ENCODE measurements at places on chromosomes 5 and 9.

DNA sequence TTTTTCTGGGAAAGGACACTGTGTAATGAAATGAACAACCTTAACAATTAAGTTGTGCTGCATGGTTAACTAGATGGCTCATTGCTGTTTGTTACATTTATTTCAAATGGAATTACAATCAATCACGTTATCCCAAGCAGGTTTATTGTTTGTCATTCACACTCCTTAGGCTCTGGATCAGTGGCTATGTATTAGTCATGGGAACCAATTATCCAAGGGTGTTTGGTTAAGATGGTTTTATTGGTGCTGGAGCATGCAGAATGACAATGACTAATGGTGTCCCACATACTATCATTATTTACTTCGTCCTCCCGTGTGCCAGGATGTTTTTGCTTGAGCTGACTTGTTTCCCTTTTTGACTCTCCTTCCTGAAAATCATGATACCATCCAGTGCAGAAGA lies 10.6 kb upstream of the TRPC7 start:
- DNase-seq = no peak

GRCh38 chr5:154196281-154196680 lies 5.7 kb downstream of the GALNT10 start:
- DNase-seq = no peak

- DNase-seq = no peak
Measured at GRCh38 chr9:134037641-134038040, 12.4 kb downstream of the BRD3OS start.

- no peak for DNase-seq
Measured at GRCh38 chr5:181100121-181100875, 30.7 kb downstream of the OR2V1 start.

DNA sequence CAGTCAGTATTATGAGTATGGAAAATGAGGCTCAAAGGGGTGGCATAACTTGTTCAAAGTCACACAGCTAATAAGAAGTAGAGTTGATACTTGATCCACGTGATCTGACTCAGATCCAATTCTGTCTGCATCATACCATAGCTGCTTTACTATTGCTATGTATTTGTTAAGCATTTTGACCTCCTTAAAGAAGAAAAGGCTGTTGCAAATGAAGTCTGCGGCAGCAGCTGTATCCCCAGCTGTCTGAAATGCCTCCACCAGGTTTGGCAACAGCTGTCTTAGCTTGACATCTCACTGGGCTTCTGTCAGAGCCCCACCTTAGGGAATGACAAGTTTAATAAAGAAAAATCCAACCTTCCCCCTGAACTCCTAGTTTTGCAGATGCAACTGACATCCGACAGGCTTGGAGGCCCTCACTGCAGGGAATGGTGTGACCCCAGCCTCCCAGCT lies 75.6 kb upstream of the SLC44A1 start:
- no peak for DNase-seq

GRCh38 chr5:178399701-178400095 lies 167.1 kb upstream of the PHYKPL start:
- DNase-seq = no peak

GRCh38 chr9:14538526-14538925 lies 154.7 kb downstream of the ZDHHC21 start:
- DNase-seq = no peak

GRCh38 chr9:110820381-110820780 lies 151.8 kb downstream of the MUSK start:
- no peak for DNase-seq

GRCh38 chr9:136251264-136252115 lies 5.9 kb upstream of the QSOX2 start:
- DNase-seq = no peak

GRCh38 chr5:178785999-178786398 lies 55.5 kb upstream of the ZNF354A start:
- DNase-seq = no peak

DNA sequence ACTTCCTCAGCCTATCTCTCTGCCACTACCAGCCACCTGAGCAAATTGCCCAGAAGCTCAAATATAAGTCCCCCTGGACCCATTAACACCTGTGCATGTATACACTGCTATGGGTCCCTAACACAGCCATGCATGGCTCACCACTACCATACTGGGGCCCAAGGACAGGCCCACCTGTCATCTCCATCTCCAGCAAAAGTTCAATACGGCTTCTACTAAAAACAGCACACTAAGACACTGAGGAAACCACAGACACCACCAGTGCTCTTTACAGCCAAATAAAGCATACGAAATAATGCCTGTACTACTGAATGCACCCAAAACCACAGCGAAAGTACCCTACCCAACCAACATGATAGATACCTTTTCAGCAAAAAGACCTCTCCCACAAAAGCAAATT lies 85.6 kb upstream of the GHR start:
- no peak for DNase-seq

GRCh38 chr9:89839449-89839848 lies 234.6 kb downstream of the GADD45G start:
- no peak for DNase-seq

DNA sequence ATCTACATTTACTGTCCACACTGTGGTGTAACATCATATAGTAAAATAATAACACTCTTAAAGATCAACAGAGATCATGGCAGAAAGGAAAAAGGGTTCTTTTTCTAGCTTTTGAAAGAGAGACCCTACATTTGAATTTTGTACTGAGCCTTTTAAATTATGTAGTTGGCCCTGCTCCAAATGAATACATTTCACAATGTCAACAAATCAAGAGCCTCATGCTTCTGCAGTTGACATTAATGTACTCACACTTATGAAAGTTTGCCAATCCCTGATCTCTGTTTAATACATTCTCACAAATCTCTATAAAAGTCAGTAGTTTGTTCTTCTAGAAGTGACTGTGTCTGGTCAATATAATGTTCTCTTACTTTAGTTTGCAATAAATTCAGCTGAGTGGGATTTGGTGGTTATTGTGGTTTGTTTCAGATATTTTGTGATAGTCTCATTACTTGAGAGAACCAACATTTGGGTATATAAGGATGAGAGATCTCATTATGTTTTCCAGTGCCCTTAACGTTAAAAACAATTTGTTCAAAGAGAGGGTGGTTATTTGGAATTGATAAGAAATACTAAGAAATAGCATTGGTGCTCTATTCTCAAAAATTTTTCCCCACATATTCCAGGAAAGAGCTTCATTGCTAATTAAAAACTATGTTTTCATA lies 277.8 kb upstream of the FTMT start:
- no peak for DNase-seq

DNA sequence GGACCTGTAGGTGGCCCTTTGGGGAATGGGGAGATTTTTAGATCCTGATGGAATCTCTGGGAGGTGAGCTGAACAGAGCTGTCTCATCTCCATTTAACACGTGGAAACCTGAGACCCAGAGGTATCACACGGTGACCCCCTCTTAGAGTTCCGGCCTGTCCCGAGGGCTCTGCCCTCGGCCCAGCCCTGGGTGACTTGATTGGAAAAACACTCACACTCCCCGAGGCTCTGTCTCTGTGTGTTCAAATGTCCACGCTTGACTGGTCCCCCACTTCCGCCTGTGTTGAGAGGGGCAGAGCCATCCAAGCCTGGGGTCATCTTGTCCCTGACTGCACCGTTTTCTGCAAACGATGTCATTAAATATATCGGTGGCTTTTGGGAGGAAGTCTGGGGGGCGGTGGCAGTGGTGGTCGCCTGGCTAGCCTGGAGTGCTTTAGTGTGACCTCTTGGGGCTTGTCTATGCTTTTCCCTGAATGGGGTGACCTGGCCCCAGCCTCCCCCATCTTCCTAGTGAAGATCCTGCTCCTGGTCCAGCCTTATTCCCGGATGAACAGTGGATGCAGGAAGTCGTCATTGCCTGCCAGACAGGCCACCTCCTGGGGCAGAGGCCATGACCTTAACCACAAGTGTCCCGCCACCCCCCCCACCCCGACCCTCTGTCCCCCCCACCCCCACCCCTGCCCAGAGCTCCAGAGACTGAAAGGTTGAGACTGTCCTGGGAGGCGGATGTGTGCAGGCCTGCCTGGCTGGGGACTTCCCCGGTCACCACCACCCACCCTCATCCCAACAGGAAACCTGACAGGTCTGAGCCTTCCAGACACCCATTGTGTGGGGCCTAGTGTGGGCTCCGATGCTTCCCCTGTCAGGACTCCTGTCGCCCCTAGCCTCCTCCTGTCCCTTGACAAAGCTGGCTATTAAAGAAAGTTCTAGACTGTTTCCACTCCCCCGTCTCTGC lies 5.3 kb upstream of the DAB2IP start:
- DNase-seq = no peak

DNA sequence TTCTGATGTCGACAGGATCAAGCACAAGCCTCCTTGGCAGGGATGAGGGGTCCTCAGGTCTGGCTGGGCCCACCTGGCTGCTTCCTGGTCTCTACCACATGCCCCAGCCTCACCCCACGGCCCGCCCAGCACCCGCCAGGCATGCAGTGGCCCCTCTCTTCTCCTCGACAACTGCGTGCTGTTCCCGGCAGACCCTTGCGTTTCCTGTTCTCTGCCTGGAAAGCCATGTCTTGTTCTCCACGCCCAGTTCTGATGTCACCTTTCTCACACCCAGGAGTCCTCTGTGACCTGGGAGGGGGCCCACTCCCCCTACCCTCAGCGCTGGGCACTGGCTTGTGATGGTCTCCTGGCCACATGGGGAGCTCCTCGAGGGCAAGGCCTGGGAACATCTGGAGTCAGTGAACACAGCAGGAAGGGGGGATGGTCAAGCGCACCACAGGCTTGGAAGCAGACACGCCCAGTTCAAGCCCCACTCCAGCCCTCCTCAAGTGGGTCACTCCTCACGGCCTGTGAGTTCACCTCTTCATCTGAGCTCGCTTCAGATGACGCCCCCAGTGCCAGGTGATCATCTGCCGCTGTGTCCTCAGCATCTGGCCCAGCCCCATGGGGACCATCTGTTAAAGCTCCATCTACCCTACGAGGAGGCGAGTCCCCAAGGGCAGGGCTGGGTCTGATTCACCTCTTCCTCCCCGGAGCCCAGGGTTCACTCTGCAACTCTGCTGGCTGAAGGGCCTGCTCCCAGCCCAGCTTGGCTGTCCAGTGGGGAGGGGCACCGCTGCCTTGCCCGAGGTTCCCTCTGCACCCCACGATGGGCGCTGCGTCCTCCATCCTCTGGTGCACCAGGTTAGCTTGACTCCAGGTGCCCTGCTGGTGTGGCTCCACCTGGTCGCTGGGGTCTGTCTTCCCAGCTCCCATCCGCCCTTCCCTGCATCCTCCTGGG lies 133.2 kb upstream of the PHYKPL start:
- DNase-seq = no peak

GRCh38 chr5:142478113-142478512 lies 153.3 kb upstream of the SPRY4 start:
- no peak for DNase-seq

- no peak for DNase-seq
Measured at GRCh38 chr9:97786341-97786740, 66.7 kb upstream of the FOXE1 start.

GRCh38 chr5:30890377-30890776 lies 303.1 kb upstream of the CDH6 start:
- no peak for DNase-seq

DNA sequence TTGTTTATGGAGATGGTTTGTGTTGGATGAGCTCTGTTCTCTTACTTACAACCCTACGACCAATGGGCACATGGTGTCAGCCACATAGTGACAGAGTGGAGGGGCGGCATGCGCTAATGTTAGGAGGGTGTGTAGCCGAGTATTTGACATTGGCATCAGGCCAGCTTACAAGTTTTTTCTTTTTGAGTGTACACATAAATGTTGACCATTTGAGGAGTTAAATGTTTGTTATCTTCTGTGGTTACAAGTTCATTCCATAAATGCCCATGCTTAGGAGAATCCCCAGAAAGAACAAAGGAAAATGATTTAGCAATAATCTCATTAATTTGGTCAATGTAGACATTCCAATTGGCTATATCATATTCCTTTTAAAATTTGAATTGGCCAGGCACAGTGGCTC lies 180.1 kb upstream of the ELL2 start:
- DNase-seq = no peak

- no peak for DNase-seq
Measured at GRCh38 chr5:180380856-180381255, 27.7 kb upstream of the GFPT2 start.

GRCh38 chr5:170623576-170624181 lies 119.9 kb downstream of the KCNIP1 start:
- DNase-seq = no peak

GRCh38 chr9:11792870-11793269 lies 900.3 kb upstream of the TYRP1 start:
- DNase-seq = no peak

- DNase-seq = no peak
Measured at GRCh38 chr9:136143215-136144001, 24.7 kb upstream of the TMEM250 start.

- no peak for DNase-seq
Measured at GRCh38 chr9:86918556-86918955, 28.8 kb downstream of the GAS1 start.

DNA sequence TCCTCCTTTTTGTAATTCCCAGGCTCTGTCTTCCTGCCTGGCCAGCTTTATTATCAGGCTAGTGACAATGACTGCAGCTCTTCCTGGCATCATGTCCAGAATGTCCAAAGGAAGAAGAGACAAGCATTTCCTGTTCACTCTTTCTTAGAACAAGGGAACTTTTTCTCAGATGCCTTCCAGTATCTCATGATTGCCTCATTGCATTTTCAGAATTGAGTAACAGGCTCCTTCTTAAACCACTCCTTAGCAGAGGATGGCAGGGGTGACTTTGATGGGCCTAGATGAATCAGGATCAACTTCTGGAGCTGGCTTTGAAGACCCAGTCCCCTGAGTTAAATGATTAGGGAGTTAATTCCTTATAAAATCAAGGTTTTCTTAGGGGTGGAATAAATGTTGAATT lies 92.9 kb upstream of the RASGRF2 start:
- DNase-seq = no peak

GRCh38 chr9:126658956-126659555 lies 45.3 kb downstream of the LMX1B start:
- DNase-seq = no peak

GRCh38 chr5:172683645-172684471 lies 42.8 kb downstream of the NEURL1B start:
- DNase-seq = peak; percentile 27

DNA sequence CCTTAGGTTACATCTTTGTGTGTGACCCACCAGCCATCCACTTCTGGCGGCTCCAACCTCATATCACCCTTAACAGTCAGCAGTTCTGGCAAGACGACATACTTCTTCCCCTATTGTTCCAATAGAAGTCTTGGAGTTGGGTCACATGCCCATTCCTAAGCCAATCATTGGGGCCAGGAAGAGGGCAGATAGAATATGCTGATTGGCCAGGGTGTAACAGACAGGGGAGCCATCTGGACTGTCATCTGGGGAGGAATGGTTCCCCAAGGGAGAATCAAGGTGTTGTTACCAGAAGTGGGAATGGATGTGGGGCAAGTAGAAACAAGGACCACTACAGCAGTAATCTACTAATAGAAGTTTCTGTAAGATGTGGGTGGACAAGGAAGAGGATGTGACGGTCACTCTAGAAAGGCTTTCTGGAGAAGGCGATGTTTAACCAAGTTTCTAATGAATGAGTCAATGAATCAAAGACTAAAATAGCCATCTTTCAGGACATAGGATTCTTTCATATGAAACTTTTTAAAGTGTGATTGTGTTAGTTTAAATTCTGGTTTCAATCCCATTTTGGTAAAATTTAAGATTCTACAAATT lies 200.4 kb downstream of the ARHGAP26 start:
- no peak for DNase-seq

GRCh38 chr5:120695368-120695880 lies 231.3 kb downstream of the PRR16 start:
- no peak for DNase-seq

Measured in T follicular helper cell (primary cell).